HFFc6 (cell line): ENCODE measurements at places on chromosomes 6 and 20.

DNA sequence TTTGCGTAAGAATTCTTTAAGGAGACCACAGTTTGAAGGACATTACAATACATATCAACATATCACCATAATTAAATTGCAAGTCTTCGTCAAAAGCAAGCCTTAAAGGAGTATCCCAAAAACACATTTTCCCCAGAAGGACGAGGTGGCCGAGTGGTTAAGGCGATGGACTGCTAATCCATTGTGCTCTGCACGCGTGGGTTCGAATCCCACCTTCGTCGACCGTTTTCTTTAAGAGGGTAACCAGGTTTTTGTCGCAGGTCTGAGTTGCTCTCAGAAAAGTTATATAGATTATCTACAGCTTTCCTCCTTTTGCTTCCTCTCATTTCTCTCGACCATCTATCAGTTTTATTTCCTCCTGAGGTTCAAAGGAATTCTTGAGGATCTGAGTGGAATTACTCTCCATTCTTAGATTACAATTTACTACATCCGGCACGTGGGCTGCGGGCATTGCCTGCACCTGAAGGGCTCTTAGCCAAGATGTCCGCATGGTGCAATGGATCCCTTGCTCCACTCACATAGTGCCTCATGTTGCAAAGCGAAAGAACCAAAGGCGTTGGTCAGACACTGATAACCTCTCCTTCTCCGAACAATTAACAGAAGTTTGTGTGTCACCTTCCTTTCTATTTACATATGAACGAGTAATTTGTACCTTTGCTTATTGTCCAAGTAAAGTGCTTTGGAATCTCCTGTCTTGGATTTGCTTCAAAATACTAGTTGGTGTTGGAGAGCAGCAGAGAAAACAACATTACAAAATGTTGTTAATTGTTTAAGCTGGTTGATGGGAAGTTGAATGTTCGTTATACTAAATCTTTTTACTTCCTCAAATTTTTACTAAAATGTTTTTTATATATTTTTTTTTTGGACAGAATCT, 14.0 kb downstream of the POM121L2 start:
- DNase-seq = peak; percentile 70

- DNase-seq = no peak
These were observed 7.7 kb downstream of the TNFRSF21 start for GRCh38 chr6:47302043-47302442.

- DNase-seq = peak; percentile 23
These were observed 9.9 kb downstream of the CYP21A2 start for GRCh38 chr6:32047855-32048766.

DNA sequence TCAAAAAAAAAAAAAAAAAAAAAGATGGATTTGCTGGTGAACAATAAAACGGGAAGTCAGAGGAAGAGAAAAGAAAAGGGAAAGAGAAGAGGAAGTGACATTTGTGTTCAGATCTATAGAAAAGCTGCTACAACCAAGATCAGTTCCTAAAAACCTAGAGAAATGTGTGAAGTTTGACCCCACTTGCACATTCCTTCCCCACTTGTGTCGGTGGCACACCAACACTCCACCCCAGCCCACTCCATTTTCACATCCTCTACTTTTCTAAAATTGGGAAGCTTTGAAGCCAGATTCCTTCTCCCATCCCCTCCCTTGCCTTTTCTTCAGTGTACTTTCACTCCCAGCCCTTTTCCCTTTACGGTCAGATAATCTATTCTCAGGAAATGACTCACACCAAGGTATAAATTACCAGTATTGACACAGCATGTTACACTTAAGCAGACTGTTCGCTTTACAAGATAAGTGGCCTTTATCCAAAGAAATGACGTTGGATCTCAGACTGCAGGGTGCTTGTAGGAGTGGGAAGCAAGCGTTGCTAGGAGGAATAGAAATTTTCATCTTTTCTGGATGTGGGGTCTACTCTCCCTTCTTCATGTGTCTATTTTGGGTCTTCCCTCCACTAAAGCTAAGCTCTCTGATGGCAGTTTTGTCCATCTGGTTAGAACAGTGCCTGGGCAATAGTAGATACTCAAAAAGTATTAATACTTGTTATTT, 92.5 kb upstream of the ADGRF1 start:
- DNase-seq = peak; percentile 82

DNA sequence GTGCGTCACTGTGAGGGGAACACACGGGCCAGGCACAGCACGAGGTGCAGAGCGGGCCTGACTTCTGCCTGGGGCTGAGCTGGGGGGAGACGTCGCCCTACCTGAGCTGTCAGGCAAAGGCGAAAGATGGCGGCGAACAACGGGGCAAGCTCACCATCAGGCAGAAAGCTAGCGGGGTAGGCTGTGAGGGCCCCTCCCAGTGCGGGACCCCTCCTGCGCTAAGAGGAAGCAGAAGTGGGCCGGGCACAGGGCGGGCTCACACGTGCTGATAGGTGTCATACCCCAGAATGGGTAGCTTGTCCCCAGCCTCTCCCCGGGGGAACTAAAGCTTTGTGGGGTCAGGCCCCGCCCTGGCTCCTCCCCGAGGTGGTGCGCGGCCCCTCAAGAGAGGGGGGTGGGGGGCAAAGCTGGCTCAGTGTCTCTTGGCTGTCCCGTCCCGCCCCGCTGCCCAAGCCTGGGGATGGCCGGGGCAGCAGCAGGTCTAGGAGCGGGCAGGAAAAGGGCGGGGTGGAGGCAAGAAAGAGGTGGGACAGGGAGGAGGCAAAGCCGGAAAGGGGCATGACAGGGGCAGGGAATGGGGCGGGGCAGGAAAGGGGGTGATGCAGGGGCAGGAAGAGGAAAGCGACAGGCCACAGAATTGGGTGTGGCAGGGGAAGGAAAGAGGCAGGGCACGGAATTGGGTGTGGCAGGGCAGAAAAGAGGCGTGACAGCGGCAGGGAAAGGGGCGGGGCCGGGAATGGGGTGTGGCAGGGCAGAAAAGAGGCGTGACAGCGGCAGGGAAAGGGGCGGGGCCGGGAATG, 14.7 kb downstream of the UCKL1 start:
- no peak for DNase-seq

DNA sequence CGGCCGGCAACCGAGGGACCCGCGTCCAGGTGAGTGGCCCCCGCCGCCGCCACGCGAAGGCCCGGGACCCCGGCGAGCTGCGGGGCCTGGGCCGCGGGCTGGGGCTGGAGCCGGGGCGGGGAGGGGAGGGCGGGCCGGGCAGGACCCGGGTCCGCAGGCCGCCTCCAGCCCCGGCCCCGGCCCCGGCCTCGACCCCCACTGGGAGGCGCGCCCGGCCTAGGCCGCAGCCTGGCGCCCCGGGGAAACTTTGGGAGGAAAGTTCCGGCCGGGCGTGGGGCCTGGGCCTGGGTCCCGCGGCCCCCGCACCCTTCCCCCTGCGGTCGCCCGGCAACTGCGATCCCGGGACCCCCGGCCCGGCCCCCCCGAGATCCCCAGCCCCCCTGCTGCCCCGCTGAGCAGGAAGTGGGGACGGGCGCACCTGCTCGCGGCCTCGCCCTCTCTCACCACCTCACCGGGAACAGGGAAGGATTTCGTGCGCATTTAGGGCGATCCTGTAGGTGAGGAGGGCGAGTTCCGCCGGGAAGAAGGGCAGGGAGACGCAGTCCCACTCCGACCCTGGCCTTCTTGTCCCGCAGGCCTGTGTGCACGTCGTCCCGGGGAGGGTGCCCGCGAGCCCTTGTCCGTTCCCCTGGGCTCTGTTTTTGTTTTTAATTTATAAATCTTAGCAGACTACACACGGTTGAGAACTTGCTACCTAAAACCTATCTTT, 402 bp downstream of the OSBPL2 start:
- DNase-seq = no peak

DNA sequence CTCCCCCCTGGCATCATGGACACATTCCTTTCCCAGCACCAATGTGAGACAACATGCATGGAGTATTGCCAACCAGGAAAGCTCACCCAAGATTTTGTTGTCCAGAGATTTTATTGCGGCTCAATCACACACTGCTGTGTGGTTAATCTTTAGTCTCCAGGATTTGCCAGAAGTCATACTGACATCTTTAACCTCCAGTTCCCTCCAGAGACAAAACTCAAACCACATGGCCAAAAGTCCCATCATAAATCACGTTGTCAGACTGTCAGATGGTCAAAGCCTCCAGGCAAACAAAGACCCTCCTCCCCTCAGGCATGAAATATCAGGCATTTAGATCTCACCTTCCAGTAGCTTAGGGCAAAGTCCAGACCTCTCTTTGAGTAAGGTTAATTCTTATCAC, 97.3 kb upstream of the OPRM1 start:
- DNase-seq = no peak

DNA sequence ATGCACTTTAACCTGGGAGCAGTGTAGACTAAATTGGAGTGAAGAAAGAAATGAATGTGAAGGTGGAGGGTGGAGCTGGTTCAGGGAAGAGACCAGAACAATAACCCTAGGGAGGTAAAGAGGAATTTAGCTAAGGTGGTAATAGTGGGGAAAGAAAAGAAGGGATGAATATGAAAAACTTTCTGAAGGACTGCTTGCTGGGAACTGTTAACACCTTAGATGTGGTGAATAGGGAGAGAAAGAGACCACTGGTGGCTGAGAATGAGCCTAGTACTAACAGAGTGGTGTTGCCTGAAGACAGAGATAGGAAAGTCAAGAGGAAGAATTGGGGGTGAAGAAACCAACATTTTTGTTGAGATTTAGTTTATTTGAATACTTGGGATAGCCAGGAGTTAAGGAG, 78.4 kb upstream of the HS3ST5 start:
- no peak for DNase-seq
